Hepatic stellate cell (primary cell): ENCODE measurements at places on chromosomes 6 and 20.

DNA sequence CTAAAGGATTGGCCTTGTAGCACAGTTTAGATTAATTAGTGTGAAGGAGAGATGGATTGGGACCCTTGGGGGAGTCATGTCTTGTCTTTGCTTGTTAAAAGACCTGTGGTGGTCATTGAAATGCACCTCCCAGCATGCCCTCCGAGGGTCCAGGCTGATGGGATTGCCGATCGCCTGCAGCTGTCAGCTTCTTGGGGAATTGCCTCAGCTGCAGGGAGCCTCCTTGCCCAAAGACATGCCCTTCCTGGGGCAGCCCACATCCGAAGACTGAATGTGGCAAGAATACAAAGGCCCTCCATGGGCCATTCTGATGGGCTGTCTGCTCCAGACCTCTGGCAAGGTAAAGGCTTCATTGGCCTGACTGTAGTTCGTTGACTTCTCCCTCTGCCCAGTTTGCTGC is 150.7 kb downstream of the FARS2 start:
- no peak for DNase-seq

- no peak for DNase-seq
These were observed 564.9 kb upstream of the CITED2 start for GRCh38 chr6:139939189-139939979.

GRCh38 chr6:113364766-113365165 is 492.4 kb upstream of the MARCKS start:
- DNase-seq, result no peak

DNA sequence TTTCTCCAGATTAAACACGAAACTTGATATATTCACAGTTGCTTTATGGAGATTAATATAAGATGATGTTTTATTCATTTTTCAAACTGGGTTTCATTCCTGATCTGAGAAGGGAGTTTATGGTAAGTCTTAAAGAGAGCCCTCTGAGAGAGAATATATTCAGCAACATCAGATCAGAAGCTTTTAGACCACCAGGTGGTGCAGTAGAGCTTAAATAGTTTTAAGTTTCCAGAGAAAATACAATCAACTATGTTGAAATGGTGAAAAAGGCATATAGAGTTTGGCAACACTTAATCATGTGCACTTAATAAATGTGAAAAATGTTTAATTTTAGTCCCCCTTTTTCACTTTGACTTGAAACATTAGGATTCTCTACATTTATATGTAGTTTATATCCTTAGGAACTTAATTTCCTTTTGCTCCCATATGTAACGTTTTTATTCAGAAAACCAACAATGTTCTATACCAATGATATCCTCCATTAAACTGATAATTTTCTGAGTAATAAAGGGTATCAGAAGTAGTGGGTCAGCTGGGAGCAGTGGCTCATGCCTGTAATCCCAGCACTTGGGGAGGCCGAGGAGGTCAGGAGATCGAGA is 86.4 kb upstream of the CLDN20 start:
- no peak for DNase-seq

- peak; percentile 78 for DNase-seq
These were observed 52.0 kb downstream of the RPP21 start for GRCh38 chr6:30396833-30397479.

DNA sequence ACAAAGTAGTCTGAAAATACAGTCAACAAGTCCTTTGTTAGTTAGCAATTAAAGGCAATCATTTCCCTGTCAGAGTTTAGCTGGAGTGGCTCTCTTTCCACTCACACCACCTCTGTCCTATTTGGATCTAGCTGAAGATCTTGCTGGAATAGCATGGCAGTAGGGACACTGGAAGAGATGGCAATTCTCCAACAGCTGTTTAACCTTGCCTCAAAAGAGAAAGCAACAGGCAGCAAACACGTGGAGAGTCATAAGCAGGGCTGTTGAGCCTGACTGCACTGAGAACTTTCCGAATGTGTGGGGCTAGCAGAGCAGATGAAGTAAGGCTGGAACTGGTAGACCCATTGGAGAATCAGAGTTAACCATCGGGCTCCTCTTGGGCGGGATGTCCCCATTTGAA is 38.0 kb upstream of the PRSS35 start:
- DNase-seq, result peak; percentile 2

DNA sequence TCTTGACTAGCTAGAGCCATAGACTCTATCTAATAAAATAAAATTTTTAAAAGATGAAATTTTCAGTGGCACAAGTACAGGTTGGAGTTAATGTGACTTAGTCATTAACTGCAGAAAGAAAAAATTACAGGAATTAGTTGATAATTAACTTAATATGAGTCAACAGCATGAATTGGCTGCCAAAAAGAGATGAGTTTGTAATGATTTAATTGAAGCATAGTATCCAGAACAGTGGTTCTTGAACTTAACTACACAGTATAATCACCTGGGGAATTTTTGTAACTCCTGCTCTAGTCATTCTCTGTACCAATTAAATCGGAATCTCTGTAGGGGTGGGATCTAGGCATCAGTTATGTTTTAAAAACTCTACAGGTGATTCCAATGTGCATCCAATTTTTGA is 46.3 kb upstream of the HMGN3 start:
- DNase-seq, result no peak

GRCh38 chr6:48535582-48536009 is 424.6 kb upstream of the PTCHD4 start:
- no peak for DNase-seq

DNA sequence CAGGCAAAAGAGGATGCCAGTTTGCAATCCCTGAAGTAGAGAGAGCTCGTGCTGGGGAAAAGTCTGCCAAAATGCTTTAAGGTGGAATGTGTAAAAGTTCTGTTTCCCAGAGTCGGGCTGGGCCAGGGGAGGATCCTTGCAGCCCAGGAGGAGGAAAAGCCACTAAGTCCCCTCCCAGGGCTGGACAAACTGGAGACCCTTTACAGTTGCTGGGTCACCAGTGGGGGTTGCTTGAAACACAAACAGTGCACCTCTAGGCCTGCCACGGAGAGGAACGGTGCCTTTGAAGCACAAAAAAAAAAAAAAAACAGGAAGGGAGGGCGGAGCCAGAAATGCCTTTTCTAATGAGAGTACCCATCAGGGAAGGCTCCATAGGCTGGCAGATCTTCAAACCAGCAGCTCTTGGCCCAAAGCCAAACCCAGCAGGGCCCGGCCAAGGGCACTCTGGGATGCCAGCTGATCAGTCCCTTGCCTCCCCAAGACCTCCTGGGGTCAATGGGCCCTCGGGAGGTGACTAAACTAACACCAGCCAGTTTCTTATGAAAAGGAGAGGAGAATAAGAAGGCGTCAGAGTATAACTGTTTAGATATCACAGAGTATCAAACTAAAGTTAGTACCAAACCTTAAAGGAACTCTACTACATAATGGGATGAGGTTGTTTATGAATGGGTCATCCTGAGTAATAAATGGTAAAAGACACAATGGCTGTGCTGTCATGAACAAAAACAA is 23.7 kb downstream of the HLA-A start:
- DNase-seq, result no peak

GRCh38 chr20:45487231-45487635 is 17.7 kb downstream of the WFDC2 start:
- no peak for DNase-seq

DNA sequence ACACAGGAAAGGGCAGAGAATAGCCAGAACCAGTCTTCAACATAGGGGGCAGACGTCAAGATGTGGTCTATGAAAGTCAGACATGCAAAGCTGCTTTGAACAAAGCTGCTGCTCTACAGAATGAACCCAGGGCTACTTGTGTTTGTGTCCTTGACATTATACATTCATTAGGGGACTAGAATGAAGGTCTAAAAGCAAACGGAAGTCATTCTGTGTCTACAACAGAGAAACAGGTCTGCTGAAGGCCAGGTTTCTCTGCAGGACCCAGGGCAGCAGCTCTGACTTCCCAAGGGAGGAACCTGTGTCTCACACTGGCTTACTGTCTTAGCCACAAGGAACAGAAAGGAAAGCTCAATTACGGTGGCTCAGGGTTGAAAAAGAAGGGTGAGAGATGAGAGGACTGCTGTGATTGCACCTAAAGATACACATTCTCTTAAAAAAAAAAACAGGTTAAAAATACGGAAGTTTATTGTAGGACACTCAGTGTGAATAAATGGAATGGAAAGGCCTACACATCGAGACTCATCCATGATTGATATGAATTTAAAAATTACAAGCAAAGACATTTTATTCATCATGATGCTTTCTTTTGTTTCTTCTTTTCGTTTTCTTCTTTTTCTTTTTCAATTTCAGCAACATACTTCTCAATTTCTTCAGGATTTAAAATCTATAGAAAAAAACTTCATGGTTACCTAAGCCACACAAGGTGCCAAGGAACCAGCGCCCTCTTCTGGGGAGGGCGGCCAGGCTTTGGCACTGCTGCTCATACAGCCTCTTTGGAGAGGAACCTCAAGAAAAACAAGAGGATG is 6.7 kb downstream of the PSMA7 start:
- DNase-seq, result peak; percentile 67

DNA sequence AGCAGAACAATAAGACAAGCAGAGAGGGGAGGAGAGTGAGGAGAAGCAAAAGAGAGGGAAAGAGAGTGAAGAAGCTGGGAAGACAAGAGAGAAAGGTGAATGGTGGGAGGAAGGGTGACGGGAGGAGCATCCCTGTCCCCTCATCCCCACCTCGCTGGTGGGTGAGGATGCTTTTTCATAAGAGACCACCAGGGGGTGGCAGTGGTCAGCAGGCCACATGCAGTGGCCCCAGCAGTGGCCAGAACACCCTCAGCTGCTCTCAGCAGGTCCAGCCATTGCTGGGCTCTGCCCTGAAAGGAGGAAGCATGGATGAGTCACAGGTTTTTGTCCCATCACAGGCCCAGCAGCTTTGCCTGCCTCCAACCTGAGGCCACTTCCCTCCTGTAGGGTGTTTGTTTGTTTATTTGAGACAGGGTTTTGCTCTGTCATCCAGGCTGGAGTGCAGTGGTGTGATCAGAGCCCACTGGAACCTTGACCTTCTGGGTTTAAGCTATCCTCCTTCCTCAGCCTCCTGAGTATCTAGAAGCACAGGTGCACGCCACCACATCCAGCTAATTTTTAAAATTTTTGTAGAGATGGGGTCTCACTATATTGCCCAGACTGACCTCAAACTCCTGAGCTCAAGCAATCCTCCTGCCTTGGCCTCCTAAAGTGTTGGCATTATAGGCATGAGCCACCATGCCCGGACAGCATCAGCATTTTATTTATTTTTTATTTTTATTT is 24.0 kb downstream of the FGD2 start:
- peak; percentile 83 for DNase-seq

DNA sequence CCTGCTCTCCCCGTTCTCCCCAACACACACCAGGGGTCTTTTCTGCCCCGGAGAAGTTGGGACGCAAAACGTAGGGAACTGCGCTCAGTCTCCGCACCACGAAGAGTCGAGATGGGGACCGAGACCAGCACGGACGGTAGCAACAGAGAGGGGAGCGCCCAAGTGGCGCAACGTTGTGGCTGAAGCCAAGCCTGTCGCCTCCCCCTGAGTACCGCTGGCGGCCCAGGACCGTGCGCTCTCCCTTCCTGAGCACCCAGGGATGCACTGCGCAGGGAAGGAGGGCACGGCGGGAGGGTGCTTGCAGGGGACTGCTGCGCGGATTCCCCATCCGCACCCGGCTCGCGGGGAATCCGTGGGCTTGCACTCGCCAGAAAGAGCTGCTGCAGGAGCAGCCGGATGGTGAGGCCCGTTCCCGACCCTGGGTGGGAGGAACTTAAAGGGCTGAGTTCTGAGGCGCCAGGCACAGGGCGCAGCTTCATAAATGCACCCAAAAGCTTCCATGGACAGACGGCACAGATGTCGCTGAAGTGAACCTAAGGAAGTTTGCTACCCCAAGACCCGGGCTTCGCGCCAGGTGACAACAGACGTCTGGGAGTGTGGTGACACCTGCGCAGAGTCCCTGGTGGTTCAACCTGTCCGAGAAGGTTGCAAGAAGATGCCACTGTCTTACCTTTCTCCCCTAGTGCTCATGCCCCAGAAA is 178.7 kb downstream of the TBXT start:
- DNase-seq, result no peak

DNA sequence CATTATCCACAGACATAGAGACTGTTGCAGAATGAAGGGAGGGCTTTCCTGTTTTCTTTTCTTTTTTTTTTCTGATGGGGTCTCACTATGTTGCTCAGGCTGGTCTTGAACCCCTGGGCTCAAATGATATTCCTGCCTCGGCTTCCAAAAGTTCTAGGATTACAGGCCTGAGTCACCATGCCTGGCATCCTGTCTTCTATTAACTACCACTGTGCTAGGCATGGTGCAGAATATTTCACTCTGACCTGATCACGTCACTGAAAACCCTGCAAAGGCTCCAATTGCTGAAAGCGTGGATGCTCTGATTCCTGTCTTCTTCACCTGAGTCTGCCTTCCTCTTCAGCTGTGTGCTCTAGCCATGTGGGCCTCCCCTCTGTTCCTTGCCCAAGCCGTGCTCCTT is 8.5 kb upstream of the DNMT3B start:
- DNase-seq, result no peak

GRCh38 chr6:36443471-36444428 is 950 bp downstream of the KCTD20 start:
- peak; percentile 22 for DNase-seq

DNA sequence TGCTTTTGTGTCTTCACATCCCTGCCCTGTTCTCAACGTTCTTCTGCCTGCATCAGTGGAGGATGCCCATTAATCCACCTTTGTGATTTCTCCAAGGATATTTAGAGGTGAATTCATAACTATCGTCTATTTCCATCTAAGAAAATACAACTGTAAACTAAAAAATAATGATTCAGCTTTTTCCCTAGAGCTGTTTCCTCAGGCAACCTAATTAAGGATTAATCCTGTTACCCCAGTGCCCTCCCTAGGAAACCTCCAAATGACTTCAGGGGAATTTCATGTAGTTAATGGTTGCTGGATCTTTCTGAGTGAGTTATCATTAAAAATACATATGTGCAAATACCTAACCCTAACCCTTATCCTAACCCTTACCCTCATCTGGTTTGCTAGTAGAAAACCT is 14.6 kb upstream of the AFDN start:
- DNase-seq, result no peak

DNA sequence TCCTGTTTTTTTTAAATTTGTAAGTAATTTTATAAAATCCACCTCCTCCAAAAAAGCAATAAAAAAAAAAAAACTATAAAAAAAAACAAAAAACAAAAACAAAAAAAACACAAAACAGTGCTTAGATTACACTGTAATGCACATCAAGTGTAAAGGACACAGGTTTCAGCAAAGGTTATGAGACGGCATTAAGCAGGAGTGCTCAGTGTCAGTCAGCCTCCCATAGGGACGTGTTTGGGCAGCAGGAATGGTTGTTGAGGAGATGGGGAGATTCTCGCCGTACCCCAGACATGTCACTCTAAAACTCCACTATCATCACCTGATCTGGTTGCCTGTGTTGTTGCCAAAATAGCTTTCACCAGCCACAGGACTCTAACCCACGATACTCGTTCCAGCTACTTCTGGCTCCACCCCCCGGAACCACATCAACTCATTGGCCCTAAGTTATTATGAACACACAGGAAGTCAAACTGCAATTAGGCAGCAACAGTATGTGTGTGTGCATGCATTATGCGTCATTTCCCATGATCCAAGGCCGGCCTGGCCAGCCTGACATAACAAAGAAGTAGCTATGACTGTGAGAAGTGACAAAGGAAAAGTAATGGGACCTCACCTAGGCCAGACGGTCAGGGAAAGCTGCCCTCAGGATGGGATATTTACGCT is 28.7 kb downstream of the ECT2L start:
- no peak for DNase-seq
